ENCODE measurements at places on chromosomes 7 and 10.

GRCh38 chr10:88672041-88672440 lies 7.8 kb downstream of the LIPF start:
- DNase-seq = no peak

GRCh38 chr10:66940965-66941364 lies 15.1 kb downstream of the LRRTM3 start:
- no peak for DNase-seq

GRCh38 chr7:3710122-3710521 lies 409.1 kb downstream of the SDK1 start:
- no peak for DNase-seq

DNA sequence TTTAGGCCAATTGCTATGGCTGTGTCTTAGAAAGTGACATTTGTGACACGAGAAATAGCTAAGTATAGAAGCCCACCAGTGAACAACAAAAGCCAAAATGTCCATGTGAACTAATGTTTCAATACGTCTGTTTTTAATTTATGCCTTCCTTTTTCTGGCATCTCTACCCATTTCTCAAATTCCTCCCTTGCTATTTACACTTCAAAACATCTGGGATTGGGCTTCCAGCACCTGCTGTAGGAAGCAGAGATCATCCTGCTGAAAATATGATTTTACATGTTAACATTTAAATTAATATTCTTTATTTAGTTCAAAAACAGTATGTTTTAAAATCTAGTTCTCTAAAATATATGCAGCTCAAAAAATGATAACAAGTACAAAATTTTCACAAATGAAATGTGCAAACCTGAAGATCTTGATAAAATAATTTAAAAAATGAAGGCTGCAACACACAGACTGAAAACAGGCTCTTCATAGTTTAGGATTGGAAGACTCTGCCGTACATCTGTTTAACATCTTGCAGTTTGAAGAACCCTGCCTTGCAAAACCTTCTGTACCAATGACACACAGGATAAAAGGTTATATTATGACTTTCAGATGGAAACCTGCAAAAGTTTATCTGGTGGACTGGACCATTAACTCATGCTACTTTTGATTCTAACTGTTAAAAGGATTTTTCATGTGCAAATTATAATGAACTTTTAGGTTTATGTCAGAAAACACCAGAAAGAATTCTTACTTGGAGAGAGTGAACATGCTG lies 408.4 kb downstream of the SUGCT start:
- no peak for DNase-seq

GRCh38 chr10:112724404-112724991 lies 225.5 kb upstream of the TCF7L2 start:
- DNase-seq = no peak

DNA sequence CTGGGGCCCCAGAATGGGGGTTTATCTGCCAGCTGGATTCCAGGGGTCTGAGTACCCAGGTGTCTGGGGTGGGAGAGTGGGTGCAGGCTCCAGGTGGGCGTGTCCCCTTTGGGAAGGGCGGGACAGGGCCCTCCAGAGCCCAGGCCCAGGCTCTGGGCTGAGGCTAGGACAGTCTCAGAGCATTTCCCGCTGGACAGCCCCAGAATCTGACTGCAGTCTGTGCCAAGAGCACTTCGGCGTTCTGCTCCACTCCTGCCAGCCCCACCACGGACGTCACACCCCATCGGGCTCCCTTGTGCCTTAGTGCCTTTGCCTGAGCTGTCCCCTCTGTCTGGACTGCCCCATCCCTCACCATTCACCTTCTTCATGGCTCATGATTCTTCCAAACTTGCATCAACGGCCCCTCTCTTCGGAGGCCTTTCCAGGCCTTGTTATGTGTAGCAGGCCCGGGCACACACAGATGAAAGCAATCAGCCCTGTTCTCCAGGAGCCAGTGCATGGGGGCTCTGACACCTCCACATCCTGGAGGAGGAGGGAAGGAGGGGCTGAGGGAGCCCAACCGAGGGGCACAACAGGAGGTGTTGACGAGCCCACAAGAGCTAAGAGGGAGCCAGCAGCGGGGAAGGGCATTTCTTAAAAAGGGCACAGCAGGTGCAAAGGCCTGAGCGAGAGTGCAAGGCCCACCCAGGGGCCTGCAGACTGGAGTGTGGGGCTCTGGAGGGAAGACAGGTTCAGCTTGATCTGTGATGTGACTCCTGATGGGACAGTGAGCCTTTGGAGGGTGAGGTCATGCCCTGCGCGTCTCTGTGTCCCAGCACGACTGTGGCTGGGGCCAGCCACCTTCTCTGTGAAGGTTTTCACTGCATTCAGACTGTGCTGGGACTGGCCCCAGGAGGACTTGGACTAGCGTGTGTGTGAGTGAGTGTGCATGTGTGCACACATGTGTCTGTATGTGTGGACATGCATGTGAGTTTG lies 41.7 kb downstream of the GTF2IRD1 start:
- DNase-seq = no peak

DNA sequence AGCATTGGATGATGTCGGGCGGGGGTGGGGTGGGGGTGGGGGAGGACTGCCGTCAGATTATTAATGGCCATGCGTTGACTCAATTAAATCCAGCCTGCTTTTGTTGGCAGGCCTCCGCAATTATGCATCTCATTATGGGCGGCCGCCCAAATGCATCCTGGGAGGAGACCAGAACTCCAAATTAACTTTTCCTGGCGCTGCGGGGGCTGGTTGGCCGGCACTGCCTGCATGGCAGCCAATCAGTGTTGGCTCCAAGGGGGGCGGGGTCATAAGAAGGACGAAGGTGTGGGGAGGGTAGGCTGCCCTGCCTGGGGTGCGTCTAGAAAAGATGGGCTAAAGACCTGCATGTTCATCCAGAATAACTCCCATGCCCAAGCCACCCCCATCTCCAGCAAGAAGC lies 83.9 kb upstream of the PAX2 start:
- no peak for DNase-seq

DNA sequence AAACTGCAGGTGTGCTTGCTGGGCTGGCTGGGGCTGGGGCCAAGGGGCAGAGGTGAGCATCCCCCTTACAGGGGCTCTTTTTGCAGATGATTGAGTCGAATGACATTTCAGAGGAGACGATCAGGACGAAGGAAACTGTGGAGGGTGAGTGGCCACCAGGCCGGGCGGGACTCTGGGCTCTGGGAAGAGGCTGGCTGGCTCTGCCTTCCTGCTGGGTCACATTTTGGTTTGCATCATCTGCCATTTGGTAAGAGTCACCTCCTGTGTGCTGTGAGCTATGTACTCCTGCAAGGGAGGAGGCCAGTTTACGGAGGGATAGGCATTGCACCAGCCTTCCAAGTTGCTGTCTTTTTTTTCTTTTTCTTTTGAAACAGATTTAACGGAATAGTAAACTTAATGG lies 73.0 kb upstream of the GTF2IRD1 start:
- DNase-seq = no peak

GRCh38 chr10:88070080-88070880 lies 206.9 kb downstream of the PTEN start:
- DNase-seq = no peak

DNA sequence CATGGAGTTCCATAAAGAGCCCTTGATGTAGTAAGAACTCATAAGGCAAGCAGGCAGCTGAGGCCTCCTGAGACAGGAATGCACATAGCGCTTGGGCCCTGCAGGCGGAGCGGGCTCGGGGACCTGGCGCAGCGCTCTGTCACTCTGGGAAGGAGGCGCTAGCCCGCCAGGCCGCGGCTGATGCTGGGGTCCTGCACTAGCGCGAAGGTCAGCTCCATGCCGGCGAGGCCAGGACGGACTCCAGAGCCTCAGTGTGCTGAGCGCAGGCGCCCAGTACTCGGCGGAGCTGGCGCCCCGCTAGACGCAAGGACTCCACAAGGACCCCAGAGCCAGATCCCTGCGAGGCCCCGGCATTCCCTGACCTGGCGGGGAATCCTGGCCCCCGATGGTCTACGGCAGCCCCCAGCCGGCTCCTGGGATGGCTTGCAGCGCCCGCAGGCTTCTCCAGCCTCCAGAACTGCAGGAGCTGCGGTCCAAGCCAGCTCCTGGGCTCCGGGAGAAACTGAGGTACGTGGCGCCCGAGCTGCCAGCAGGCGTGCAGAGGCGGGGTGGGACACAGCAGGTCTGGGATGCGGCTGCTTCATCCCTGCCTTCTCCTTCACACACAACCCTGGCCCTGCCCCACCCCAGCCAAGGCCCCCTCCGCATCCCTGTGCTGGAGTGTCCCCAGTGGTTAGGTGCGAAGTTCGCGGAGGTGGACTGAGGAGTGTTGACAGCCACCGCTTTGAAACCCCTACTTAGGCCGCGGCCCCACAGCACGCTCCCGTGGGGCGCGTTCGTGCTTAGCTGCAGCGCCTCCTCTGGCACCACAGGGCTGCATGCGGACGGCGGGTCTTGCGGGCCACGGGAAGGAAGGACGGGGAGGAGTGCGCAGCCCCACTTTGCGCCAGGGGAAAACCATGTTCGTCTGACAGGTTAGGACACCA lies 761.5 kb upstream of the POM121L12 start:
- no peak for DNase-seq

GRCh38 chr10:101467286-101467770 lies 113.4 kb downstream of the BTRC start:
- DNase-seq = peak; percentile 78

DNA sequence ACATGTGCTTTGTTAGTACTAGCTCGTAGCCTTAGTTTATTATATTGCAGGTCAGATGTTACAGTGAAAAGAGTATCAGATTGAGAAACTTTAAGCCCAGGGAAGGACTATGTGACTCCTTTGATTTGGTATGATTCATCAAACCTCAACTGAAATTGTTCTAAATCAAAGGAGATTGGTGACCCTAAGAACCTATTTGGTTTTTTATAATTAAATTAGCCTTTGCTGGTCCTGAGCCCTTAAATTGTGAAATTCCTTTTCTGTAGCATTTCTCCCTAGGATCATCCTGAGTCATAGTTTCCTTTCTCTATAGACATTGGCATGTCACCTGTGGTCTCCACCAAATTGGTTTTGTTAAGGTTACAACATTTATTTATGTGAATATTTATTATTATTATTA lies 89.7 kb downstream of the POLR1F start:
- no peak for DNase-seq

DNA sequence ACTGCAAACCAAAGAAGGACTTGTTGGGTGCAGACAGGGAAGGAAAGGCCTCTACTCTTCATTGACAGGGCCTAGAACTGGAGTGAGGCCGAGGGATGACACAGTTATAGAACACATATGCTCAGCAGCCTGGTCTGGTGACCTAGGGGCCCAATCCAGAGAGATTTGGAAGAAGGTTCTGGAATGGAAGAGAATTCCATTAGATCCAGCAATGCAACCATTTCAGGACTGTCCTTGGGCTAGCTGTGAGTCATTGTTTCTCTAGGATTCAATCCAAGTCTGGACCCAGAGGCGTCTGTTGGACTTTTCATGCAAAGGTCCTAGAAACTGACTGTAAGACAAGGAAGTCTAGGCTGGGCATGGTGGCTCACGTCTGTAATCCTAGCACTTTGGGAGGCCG lies 59.2 kb downstream of the WIPF3 start:
- no peak for DNase-seq

GRCh38 chr10:128438417-128439063 lies 312.3 kb upstream of the MKI67 start:
- DNase-seq = no peak

DNA sequence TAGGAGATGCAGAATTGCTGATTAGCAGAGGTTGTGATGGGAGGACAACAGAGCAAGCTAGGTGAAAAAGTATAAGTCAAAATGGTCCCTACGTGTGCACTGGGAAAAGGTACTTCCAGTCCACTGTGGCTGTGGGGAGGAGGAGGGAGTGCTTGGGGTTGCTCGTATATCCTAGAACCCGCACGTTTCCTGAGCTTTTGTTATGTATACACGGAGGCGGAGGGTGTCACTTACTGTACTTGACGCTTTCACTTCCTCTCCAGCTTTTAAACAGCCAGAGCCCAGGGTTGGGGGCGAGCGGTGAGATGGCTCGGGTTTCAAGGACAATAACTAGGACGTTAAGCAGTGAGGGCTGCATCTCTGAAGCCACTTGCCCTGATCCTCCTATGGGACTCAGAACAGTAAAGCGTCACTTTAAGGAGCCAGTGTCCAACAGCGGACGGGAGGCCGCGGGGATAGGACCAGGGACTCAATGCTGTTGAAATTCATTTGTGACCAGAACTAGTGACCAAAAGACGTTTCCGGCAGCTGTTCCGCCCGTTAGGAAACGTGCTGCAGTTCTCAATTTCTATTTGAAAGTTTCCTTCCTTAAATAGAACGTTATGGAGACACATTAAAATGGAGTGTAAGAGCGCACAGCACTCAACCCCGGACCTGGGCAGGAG lies 985 bp upstream of the ETV1 start:
- no peak for DNase-seq

DNA sequence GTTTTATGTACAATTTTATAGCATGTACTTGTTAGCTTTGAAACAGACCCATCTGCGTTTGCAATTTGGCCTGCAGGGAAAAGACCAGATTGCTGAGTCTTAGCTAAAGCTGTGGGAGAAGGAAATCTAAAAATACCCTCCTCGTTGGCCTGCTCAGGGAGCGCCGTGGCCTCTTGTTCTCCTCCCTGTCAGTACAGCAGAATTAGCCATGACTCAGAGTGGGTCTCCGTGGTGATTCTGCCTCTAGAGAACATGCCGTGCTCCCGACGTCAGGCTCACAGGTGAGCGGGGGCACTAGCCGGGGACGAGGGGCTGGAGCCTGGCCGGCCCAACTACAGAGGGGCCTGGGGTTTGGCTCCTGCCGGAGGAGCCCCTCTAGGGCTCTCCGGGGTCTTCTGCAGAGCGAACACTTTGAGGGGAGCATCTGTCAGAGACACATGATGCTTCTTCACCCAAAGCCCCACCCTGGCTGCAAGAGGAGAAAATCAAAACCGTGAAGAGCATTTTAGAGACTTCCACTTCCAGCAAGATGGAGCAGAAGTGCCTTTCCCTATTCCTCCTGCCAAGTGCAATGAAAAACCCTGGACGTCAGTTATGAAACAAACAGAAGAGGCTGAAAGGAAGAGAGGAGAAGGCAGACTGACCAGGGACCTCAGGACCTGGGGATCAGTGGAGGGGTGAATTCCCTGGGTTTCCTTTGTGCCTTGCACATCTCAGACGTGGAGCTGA lies 98.9 kb downstream of the LHPP start:
- no peak for DNase-seq

DNA sequence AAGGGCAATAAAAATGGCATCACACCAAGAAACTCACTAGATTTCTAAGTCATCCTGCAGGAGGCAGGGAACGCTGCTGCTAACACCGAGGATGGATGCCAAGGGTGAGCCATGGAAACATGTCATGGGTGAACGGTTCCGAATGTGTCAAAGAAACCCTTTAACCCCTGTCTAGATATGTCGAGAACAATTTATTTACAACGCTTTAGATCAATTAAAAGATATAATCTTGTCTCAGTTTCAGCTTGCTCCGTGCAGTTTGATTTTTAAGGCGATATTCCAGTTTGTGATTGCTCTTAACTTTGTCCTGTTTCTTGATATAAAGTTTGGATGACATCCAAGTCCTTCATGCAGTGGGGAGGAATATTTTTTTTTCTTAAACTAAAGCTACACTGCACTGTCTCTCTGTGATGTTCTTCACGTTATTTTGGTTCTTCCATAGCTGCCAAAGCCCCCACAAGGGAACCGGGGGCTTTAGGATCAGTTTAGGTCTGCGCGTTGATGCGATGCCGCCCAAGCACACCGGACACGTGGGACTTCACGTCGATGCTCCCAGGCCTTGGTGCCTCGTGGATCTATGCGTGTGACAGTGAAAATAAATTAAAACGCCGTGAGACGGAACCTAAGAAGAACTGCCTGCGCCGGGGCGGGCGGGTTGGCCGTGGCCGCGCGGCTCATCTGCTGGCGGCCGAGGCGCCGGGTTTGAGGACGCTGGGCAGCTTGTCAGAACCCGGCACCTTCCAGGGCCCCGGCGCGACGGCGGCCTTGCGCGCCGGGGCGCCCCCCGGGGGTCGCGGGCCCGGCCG lies 220.3 kb downstream of the PHTF2 start:
- DNase-seq = no peak

GRCh38 chr7:80881351-80881900 lies 37.4 kb downstream of the SEMA3C start:
- DNase-seq = no peak
